ENCODE measurements at places on chromosomes 1 and 21.

DNA sequence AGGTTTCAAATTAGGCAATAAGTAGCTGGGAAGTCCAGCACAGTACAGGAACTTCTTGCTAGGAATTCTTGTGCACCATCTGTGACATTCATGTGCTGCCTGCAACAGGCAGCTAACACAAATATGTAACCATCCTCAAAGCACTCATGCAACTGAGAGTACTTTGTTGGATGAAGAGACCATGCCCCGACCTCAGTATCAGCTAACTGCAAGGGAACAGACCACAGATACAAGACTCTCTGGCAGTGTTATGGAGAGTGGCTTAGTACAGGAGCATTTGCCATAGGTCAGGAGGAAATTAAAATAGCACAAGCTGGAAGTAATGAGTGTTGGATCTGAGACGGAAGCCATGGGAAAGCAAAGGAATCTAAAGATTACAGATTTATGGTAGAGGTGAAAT, 123.6 kb downstream of the LRRC53 start:
- DNase-seq, result no peak

GRCh38 chr1:15680561-15681348, 3.4 kb upstream of the PLEKHM2 start:
- DNase-seq, result peak; percentile 44

DNA sequence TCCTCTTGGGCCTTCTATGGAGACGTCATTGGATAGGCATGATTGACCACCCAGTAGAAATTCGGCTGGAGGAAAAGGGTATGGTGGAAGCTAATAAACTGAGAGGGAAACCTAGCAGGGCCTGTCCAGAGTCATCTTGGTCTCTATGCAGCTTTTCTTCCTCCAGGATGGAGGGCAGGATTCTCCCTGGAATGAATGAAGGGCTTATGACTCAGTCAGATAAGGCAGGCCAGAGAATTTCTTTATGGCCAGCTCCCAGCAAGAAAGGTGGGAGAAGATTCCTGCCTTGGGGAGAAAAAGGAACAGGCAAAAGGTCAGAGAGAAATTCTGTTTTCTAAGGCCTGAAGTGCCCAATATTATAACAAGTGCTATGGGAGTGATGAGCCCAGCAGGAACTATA, 17.1 kb downstream of the FBLIM1 start:
- DNase-seq, result no peak

- no peak for DNase-seq
Measured at GRCh38 chr1:11481019-11481418, 2.1 kb downstream of the DISP3 start.

DNA sequence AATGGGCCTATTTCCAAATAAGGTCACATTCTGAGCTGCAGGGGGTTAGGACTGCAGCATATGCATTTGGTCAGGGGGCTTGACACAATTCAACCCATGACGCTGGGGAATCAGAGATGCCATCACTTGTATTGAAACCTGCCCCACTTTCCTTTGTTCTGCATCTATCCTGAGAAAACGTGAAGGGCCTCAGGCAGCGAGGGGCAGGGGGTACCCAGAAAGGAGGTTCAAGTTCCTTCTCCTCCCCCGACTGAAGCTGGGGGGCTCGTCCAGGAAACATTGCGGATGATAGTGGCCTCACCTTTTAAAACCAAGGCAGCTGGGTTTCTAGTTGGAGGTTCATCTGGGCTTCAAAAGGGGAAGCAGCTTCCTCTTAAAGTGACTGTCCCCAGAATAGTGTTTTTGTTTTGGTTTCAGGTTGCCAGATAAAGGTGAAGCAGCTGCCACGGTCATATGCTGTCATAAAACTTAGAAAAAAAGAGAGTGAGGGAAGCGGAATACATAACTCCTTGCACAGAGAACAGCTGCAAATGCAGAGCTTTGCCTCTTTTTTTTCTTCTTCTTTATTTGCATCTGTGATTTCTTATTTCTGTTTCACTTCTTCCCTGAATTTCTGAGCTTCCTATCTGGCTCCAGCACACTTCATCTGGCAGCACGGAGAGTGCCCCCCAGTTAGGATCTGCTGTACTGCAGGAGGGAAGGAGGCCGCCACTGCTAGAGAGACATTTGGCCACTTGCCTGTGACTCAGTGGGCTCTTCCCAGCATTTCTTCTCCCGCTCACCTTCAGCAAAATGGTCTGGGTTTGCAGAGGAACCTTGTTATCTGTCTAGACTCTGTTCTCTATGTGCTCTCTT, 142.0 kb downstream of the AJAP1 start:
- DNase-seq, result no peak

All from activated T-cell treated with anti-CD3 and anti-CD28 coated beads, Interleukin-2, amount 50 U/mL, for 48 hours (primary cell).